ENCODE measurements at places on chromosomes 7 and 10.
A peak's percentile ranks its signal among the peaks of the same experiment; 100 is the strongest.

DNA sequence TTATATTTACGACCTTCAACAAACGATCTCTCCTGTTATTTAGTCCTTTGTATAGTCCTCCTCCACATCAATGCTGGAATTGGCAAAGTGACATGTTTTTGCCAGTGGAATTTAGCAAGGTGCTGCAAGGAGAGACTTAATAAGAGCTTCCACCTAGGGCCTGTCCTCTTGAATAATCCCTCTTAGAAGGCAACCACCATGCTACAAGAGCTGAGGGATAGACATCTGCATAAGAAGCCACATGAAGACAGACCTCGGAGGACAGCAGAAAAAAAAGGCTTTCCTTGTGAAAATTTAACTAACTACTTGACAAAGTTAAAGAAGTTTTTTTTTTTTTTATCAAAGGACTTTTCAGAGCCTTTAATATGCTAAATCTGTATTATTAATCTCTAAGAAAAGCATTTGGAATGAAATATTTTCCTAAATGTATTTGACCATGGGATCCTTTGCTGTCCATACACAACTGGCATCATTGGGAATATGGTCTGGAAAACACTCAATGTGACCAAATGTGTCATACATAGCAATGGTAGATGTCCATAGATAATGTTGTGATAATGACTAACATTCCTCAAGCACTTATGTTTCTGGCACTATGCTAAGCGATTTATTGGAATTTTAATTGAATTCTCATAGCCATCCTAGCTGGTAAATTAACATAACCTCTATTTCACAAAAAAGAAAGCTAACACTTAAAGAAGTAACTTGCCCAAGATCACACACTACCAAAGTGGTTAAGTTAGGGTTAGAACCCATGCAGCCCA, 13.2 kb downstream of the HYCC1 start:
- DNase-seq: no peak

DNA sequence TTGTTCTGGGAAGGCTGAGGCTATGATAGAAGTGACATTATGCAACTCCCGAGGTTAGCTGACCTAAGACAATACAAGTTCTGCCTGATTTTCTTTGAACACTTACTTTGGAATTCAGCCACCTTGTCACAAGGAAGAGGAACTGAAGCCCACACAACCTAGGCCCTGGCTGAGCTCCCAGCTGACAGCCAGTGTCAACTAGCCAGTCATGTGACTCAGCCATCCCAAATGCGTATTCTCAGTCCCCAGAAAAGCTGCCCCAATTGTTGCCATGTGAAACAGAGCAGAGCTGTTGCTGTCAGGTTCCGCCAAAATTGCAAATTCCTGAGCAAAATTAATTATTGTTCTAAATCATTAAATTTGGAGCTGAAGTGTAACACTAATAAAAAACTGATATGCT, 1010.0 kb downstream of the XPNPEP1 start:
- no peak for DNase-seq

DNA sequence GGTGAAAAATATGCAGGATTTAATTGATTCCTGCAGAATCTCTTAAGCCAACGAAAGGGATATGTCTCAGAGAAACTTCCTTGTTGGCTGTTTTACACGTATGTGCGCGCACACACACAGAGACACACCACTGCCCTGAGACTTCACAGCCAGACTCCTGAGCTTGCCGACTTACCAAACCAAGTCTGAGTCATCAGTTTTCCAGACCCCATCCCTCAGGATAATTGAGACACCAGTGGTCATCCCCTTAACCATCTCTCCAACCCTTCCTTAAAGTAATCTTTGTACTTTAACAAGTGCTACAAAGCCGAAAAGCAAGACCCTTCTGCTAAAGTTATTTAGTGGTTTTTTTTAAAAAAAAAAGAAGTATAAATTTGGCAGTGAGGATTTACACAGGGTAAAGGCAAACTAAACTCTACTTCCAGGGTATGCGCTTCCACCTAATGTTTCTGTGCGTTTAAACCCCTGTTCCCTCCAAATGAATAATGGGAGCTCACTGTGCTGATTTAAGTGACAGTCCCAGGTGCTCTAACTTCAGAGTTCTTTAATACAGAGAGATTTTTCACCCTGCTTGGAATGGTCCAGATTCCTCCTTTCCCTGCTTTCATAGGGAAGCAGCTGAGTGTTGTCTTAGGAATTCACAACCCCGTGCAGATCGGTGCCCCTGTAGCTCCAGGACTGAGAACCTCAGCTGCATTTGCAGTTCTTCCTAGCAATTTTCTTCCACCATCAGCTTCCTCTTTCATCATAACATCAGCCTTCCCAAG, 198.5 kb downstream of the INHBA start:
- DNase-seq: no peak

- DNase-seq: no peak
Observed at GRCh38 chr7:20442951-20443350, 112.3 kb downstream of the ITGB8 start.

GRCh38 chr10:72088889-72089575, 681 bp upstream of the SPOCK2 start:
- DNase-seq: peak; percentile 22

DNA sequence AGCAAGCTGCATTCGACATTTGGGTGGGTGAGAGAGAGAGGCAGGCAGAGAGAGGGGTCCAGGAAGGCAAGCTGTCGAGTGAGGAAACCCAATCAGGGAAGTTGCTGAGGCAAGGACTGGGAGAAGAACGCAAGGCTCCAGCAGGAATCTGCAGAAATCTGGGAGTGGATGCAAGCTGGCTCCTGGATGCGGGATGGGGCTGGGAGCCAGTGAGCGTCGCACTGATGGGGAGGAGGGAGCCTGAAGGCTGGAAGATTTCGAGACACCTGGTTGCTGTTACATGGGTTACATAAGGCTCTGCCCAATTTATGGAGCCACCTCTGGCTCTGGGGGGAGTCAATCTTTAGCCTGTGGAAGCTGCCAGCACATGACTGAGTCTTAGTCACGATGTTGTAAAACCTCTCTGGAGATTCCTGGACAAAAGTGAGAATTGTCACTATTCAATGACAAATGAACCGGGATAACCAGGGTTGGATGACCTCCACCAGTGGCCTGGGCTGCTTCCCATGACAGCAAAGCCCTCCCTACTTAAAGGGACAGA, 51.1 kb upstream of the ADRB1 start:
- DNase-seq: no peak

DNA sequence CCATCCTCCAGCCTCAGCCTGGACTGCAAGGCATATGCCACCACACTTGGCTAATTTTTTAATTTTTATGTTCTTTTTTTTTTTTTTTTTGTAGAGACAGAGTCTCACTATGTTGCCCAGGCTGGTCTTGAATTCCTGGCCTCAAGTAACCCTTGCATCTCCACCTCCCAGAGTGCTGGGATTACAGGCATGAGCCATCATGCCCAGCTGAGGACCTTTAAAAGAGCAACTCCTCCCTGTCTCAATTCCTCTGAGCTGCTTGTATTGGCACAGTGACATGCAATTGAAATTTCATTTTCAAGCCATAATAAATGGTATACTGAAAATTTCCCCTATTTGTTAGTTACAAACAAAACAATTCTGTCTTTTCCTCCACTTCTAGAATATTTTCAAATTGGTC, 19.5 kb downstream of the DNAJB9 start:
- DNase-seq: no peak

DNA sequence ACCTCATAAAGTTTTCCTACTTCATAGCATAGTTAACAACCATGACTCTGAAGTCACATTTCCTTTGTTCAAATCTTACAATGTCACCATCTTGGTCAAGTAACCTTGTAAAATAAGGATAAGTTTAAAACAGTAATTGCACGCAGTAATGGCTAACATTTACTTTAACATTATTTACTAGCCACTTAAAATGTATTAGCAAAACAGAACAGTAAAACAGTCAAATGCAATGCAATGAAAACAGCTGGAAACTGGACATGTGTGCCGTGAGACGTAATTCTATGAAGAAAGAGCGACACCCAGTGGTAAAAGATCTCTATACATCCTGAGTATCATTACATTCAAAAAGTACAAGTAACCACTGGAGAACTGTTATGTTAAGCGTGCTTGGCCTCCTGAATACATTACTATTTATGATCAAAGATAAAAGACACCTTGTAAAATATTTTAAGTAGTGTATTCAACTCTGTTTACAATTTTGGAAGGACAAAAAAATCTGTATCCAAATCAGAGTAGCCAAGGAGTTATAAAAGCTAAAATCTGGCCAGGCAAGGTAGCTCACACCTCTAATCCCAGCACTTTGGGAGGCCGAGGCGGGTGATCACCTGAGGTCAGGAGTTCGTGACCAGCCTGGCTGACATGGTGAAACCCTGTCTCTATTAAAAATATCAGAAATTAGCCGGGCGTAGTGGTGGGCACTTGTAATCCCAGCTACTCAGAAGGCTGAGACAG, 27.2 kb downstream of the ATE1 start:
- peak; percentile 60 for DNase-seq

DNA sequence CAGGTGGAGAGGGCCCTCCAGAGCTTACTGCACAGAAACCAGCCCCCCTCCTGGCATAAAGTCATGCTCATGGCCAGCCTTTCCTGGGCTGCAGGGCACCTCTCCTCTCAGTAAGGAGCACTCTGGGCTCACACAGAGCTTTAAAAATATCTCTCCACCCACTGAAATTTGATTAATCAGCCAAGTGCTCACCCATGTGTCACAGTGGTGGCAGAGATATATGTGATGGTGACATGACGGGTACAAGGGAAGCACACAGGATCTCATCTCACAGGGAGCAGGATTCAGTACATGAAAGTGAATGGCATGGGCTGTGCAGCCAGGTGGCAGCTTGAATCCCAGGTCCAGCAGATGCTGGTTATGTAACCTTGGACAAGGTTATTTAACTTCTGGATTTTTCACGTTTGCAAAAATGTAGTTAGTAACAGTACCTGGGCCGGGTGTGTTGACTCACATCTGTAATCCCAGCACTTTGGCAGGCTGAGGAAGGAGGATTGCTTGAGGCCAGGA, 144.8 kb downstream of the CALN1 start:
- no peak for DNase-seq

DNA sequence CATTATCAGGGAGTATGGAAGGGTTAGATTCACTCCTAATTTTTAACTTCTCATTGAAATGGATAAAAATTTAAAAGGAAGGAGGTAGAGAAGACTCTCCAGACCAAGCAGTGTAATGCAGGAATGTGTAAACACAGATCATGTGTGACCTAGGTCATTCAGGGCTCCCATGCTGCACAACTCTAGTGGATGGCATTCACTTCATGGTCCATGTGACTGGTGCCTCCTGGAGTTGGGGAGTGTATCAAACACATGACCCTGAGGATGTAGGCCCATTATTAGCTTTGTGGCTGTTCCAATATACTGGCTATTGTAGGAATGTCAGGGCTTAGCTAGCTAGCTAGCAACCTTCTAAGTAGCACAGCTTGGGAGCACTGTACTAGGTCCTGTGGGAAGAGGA, 109.9 kb downstream of the SLC25A13 start:
- DNase-seq: no peak

DNA sequence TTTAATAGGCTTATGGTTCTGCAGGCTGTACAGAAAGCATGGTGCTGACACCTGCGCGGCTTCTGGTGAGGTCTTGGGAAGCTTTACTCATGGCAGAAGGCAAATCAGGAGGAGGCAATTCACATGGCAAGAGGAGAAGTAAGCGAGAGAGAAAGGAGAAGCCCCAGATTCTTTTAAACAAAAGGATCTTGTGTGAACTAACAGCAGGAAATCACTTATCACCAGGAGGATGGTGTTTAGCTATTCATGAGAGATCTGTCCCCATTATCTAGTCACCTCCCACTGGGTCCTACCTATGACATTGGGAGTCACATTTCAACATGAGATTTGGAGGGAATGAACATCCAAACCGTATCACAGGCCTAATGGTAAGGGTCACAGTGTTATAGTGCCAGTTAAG, 678.0 kb upstream of the KCND2 start:
- no peak for DNase-seq

DNA sequence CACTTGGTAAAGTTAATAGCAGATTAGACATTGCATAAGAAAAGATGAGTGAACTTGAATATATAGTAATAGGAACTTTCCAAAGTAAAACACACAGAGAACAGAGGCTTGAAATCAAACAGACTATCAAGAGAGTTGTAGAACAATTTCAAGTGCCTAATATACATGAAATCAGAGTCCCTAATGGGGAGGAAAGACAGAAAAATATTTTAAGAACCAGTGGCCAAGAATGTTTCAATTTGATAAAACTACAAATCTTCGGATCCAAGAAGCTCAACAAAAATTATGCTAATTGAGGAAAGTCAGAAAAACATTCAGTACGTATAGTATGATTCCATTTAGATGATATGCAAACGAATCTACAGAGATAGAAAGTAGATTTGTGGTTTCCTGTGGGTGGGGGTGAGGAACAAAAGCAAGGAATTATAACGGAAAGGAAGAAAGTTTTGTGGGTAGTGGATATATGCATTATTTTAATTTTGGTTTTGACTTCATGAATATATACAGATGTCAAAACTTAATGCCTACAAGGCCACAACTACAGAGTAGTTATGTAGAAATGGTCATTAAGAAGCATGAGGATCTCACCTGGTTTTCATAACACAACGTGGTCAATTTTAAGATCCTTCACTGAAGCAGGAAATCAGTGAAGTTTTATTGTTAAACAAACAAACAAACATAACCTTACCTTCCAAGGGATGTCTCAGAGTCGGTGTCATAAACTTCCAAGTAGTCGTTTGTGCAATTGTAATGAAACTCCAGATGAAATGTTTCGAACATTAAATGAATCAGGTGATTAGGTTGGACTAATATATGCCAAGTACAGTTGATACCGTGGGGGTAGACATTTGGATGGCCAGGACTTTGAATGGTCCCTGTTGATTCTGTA, 62.0 kb downstream of the CUBN start:
- no peak for DNase-seq

GRCh38 chr7:28230261-28230660, 49.7 kb upstream of the JAZF1 start:
- DNase-seq: no peak

DNA sequence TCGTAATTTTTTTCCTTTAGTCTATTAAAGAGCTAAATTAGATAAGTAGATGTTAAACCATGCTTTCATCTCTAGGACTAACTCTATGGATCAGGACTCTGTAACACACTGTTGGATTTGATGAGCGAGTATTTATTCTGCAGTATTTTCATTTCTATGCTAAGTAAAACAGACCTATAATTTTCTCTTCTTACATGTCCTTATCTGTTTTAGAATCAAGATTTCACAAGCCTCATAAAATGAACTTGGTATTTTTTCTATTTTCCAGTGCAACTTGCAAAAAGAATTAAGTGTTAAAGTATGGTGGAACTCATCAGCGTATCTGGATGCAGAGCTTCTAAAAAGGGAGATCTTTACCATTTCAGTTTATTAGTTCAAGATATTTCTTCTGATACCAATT, 2.4 kb downstream of the CACUL1 start:
- DNase-seq: no peak

DNA sequence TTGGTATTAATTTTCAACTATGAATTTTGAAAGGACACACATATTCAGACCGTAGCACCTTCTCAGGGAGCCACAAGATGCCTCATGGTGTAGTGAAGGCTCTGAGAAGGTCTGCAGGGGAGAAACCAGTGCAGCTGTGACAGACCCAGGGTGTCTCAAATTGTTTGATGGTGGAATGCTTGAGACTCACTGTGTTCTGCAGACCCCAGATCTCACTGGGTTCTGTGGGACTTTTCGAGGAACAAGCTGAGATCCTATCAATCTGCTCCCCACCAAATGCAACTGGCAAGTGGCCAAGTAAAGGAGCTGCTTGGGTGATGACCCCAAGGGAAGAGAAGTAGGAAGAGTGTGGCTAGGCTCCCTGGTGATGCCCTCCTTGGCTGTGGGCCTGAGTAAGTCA, 130.5 kb upstream of the UNC5B start:
- DNase-seq: no peak
